ENCODE measurements at places on chromosomes 4 and X.

GRCh38 chrX:43350935-43351334, 305.2 kb upstream of the MAOA start:
- DNase-seq, result no peak

GRCh38 chrX:151543706-151544105, 19.8 kb upstream of the PASD1 start:
- no peak for DNase-seq

- DNase-seq, result no peak
These were observed 68.9 kb downstream of the SH2D1A start for GRCh38 chrX:124415115-124415800.

GRCh38 chrX:93538575-93538974, 134.8 kb downstream of the NAP1L3 start:
- no peak for DNase-seq

GRCh38 chr4:151430740-151431457, 21.9 kb downstream of the FHIP1A start:
- DNase-seq, result no peak

GRCh38 chrX:18733287-18733686, 25.8 kb downstream of the PPEF1 start:
- no peak for DNase-seq

DNA sequence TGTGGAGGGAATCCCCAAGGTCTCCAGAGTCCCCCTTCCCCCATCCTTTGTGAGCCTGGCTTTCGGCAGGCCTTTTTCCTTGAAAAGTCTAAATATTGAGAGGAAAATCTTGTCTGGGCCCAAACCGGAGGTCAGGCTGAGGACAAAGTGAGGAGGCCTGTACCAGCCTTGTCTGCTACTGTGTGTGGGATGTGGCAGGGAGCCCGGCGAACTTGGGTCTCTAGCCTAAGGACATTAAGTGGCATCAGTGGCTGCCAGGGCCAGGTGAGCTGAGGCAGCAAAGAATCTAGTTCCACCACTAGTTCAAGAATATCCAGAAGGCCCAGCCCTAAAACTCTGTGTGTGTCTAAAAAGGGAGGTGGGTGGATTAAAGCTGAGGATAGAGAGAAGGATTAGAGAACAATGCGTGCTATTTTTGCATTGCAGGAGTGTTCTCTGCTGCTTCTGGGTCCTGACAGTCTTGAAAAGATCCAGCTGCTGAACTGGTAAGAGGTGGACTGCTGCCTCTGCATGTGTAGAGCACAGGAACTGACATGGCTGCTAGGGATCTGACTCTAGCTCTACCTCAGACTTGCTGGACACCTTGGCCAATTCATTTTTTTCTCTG, 1.2 kb upstream of the AMER1 start:
- DNase-seq, result no peak

DNA sequence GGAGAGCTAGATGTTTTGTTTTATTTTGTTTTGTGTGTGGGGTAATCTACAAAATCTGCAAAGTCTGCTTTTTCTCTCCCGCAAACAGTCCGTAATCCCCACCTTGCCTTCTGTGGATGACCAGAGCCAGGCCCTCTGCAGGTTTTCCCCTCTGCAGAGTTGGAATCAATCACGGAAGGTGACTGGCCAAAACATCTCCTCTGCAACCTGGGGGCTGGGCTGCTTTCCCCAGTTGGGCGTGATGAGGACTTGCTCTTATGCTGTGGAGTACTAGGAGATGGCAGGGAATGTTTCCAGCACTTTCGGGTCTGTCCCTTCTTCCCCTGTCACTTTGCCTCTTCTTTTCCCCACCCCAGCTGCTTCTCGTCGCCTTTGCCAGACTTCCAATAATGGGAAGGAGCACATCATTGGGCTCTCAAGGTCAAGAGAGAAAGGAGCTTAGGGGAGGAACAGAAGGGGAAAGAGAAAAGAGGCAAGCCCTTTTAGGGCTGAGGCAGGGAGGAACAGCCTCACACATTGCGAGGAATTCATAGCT, 1.1 kb downstream of the TMEM35A start:
- peak; percentile 56 for DNase-seq

DNA sequence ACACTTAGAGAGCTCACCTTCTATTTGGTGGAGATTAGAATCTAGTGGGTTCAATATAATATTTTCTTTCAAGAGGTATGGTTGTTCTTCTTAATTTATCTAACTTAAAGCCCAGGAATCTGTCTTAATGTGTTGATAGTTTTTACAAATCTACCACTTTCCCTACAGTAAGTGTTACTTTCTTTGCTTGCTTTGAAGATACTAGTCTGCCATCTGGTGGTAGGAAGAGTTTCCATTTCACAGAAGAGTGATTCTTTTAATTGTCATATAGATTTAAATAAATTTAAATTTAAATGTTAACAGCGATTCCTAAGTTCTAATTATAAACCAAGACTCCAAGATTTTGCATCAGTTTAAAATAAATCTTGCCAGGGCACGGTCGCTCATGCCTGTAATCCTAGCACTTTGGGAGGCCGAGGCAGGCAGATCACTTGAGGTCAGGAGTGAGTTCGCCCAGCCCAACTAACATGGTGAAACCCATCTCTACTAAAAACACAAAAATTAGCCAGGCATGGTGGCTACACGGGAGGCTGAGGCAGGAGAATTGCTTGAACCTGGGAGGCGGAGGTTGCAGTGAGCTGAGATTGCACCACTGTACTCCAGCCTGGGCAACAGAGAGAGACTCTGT, 43.5 kb downstream of the NUDT9 start:
- peak; percentile 50 for DNase-seq

GRCh38 chrX:440636-441035, 53.9 kb upstream of the PPP2R3B start:
- no peak for DNase-seq

GRCh38 chr4:8238036-8238511, 31.5 kb upstream of the HTRA3 start:
- no peak for DNase-seq
